CD4-positive, alpha-beta T cell treated with Interleukin-6 at 100 ng/mL for 8 hours (primary cell): ENCODE measurements at places on chromosomes 2 and 18.
A peak's percentile ranks its signal among the peaks of the same experiment; 100 is the strongest.

GRCh38 chr18:54772056-54772455 lies 56.2 kb upstream of the RAB27B start:
- DNase-seq: no peak

DNA sequence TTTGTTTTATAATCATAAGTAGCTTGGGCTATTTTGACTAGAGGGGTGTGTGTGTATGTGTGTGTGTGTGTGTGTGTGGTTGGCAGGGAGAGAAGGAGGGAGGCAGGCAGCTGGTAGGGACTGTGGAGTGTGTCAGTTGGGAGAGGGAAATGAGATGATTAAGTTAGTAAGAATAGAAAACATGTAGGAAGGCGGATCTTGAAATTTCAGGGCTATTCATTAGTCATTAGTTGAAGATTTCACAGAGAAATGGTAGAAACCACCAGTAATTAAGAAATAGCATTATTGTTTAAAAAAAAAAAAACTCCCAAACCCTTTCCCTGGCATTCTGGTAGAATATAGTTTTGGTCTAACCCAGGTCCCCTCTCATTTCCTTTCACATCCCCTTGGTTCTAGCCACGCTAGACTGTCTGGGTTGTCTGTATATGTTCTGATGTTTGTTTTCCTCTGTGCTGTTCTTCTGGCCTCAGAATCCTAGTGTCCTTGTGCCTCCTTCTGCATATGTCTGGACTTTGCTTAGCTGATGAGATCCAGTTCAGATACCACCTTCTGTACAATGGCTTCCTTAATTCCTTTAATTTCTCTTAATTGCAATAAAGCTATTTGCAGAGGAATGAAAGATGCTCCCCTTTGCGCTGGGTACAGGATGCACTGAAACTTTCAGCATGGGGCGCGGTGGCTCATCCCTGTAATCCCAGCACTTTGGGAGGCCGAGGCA lies 161.6 kb downstream of the NEDD4L start:
- DNase-seq: no peak

DNA sequence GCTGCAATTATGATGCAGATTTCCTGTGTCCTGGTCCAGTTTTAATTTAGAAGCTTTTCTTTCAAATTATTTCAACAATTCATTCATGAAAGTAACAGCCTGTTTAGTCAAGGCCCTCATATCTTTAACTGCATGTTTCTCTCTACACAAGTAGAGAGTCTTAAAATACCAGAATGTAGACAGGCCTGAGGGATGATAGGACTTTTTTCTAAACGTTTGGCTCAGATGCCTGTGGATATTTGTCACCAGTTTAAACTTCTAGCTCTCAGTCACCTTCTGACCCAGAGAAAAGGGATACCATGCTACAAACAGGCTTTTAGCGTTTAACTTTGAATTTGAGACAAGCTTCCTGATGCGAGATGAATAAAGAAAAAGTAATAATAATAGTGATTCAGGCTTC lies 15.7 kb downstream of the COL5A2 start:
- DNase-seq: no peak

- DNase-seq: no peak
Measured at GRCh38 chr2:88165332-88166003, 4.7 kb upstream of the THNSL2 start.

DNA sequence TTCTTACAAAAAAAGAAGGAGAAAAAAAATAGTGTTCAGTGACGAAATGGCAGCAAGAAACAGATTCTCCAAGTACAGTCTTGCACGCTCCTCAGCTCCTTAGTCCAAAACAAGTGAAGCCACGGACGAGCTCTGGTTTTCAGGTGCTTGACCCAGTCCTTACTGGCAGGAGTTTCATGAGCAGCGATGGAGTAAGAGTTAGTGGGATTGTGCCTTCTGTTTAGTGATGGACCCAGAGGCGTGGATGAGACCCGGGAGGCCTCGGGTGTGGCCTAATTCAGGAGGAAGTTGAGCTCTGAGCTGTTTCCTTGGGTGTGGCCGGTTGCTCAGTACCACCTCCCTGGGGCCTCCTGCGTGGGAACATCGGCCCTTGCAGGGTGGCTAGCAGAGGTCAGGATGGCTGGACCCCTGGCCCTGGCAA lies 52.0 kb downstream of the KIF5C start:
- DNase-seq: peak; percentile 24
